Activated naive CD4-positive, alpha-beta T cell treated with anti-CD3 and anti-CD28 coated beads, Interleukin-2, amount 50 U/mL, for 72 hours (primary cell): ENCODE measurements at places on chromosomes 2 and 18. TPM values are rescaled to one million over a fixed set of nuclear protein-coding genes. Genes with fewer than 3 reads are reported as not detected.
A peak's percentile ranks its signal among the peaks of the same experiment; 100 is the strongest.

GRCh38 chr2:202172439-202173211 is 65.8 kb downstream of the SUMO1 start:
- DNase-seq: no peak

- DNase-seq: no peak
Observed at GRCh38 chr2:206556357-206556949, 85.8 kb upstream of the FAM237A start.

TUBB8B gene
- not detected for total RNA-seq

- no peak for DNase-seq
Observed at GRCh38 chr2:36463365-36463764, 107.8 kb downstream of the CRIM1 start.

C2orf42 gene
- 17.5 TPM for total RNA-seq

DNA sequence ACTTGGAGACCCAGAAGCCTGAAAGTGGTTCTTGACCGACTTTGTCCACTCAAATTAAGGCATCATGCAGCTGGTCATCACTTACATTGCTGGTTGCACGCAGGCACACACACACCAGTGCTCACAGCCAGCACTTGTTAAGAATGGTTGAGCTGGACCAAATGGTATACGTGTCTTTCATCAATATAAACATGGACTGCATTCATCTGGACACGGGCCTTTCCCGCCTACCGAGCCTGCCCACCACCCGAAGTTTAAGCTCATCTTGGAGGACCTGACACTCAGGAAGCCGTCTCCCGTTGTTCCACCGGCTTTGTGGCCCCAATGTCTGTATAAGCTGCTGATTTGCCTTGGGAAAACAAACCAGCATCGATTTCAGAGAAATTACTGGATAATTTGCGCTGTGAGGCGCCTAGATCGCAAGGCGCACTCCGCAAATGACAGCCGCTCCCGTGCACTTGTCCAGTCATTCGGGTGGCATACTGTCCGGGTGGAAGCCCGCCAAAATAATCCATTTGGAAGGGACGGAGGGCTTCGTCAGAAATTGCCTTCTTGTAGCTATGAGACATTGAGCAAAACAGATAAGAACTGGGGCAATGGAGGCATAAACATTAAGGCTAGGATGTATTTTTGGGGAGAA is 40.1 kb upstream of the AKAIN1 start:
- peak; percentile 57 for DNase-seq

CFC1 gene
- not detected for total RNA-seq

FSHR gene
- not detected for total RNA-seq

EIF4E2 gene
- 54.0 TPM for total RNA-seq

- no peak for DNase-seq
Observed at GRCh38 chr2:46561731-46562450, 82.5 kb downstream of the TMEM247 start.

DNA sequence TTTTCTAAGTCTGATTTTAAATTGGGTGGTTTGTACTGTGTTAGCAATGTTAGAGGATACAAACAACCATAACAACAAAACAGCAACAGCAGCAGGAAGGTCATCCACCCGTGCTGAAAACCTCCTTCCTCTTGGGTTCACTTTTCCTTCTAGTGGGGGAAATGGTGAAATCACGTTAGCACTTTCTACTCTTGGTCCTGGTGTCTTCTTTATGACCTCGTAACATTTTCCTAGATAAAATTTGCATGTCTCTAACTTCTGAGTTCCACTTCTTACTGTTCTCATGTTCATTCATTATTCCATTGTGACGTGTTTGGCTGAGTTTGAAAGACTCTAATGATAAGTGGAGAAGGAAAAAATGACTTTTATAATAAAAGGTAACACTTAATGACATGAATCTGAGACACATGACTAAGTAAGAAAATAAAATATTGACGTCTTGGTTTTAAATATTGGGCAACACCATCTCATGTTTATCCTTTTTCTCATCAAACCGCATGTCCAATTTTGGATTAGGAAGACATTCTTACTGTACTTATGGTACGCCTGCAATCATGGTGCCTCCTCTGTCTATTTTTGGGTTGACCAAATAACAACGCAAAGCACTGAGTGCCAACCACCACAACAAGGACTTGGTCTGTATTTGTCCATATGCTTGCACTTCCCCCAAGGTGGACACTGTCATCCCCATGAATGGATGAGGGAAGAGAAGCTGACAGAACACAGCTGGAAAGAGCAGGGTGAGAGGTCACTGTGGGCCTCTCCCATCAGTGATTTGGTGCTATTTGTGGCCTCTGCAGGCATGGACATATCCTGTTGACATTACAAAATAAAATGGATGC is 25.7 kb upstream of the IL1R1 start:
- no peak for DNase-seq

DNA sequence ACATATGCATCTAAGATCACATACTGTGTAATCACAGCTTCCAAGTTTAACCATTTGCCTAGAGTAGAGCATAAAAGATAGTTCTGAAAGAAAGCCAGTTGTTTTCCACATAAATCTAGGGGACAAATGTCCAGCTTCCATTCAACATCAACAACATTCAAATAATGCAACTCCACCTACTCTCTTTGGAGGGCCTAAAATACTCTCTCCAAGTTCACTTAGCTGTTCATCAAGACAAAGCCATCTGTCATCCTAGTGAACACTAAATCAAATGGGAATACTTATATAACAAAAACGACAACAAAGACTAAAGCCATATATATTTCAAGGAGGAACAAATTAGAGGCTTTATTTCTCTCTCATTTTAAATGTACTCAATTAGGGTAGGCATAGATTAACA is 221.5 kb upstream of the CDH2 start:
- no peak for DNase-seq

GRCh38 chr18:3223356-3223755 is 3.6 kb upstream of the MYOM1 start:
- no peak for DNase-seq

DNA sequence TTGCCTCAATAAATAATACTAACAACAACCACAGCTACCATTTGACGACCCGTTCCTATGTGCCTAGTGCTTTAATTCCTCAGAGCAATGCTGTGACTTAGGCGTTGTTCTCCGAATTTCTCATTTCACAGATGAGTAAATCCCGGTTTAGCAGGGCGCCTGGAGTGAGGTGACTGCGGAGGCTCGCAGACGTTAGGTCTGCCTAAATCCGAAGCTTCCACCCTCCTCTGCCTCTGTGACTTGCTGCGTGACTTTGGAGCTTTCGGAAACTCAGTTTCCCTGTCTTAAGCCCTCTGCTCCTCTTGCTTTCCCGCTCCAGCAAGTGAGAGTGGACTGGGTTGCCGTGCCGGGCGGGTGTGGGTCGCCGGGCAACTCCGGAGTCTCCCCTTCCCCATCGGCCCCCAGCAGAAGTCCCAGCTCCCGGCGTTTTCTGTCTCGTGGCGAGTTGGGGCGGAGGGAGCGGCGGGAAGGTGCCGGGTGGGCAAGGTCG is 711 bp upstream of the ATOH8 start:
- DNase-seq: no peak

GRCh38 chr18:76827205-76828200 is 5.1 kb downstream of the ZNF236 start:
- no peak for DNase-seq

DNA sequence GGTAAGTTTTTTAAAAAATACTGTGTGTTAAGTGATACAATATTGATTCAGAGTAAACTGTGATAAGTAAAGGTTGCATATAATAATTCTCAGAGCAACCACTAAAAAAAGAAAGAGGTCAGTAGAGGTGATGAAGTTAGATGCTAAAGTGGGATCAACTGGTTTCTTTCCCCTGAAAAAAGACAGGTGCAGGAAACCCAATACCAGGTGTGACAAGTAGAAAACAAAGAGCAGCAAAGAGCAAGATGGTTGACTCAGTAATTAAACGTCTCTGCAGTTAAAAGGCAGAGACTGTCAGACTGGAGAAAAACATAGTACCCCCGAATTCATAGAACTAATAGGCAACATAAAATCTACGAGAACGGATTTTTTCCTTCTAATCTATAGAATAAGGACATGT is 128.3 kb downstream of the ATP9B start:
- no peak for DNase-seq

- no peak for DNase-seq
Observed at GRCh38 chr2:72148837-72149555, 1.3 kb upstream of the CYP26B1 start.

DNA sequence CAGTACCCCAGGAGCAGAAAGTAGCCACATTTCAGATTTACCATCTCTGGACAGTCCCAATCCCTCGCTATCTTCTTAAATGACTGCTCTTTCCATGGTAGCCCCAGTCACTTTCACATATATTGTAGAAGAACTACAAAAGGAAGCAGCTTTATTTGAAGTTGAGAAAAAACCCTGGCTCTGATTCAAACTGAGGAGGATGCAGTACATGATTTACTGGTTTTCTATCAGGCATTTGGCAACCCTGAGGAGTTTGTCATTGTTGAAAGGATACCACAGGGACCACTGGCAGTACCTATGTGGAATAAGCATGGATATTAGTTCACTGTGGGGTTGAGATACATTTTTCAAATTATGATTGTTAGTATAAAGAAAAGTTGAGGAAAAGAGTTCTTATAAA is 640.9 kb upstream of the SETBP1 start:
- DNase-seq: no peak

INO80C gene
- total RNA-seq: 14.6 TPM

MOCOS gene
- total RNA-seq: 0.36 TPM

GRCh38 chr2:100924520-100925451 is 77.3 kb upstream of the RPL31 start:
- peak; percentile 6 for DNase-seq

- DNase-seq: no peak
Observed at GRCh38 chr2:239662413-239663120, 261.7 kb upstream of the HDAC4 start.

LAMA3 gene
- total RNA-seq: 0.07 TPM

- DNase-seq: no peak
Observed at GRCh38 chr2:99478632-99479031, 11.2 kb downstream of the REV1 start.

SCTR gene
- total RNA-seq: not detected

LRP1B gene
- total RNA-seq: not detected

- DNase-seq: no peak
Observed at GRCh38 chr2:150850641-150851040, 363.2 kb upstream of the RND3 start.

DNA sequence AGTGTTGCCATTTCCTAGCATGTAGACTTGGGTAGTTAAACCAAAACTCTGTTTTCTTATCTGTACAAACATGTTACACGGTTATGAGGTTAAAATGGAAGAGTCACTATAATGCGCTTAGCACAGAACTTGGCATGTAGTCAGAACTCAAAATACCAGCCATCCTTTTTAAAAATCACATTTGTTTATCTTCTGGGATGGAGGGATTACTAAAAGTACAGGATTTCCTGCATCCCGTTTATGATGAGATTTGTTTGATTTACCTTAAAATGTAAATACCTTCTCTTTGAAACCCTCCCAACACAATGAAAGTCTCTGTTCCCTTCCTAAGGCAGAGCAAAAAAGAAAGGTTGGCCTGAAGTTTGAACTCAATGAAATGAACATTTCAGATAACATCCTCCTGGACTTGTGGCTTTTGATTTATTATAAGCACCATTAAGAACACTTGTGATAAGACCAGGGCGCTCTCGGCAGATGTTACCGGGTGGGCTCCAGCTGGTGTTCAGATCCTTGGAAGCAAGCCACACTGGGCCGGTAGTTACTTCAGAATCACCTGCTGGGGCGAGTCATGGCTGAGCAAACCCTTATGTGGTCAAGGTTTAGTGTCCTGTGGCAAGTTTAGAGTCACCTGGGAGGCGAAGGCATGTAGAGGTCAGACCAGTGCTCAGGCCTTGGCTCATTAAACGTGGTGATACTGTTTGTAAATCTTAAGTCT is 105.7 kb downstream of the MGAT5 start:
- DNase-seq: no peak

CRYBA2 gene
- total RNA-seq: not detected

- no peak for DNase-seq
Observed at GRCh38 chr2:80896576-80896975, 592.0 kb upstream of the LRRTM1 start.

GRCh38 chr2:229851870-229852269 is 69.9 kb downstream of the TRIP12 start:
- no peak for DNase-seq

- no peak for DNase-seq
Observed at GRCh38 chr2:65443509-65444186, 11.2 kb upstream of the SPRED2 start.

DNA sequence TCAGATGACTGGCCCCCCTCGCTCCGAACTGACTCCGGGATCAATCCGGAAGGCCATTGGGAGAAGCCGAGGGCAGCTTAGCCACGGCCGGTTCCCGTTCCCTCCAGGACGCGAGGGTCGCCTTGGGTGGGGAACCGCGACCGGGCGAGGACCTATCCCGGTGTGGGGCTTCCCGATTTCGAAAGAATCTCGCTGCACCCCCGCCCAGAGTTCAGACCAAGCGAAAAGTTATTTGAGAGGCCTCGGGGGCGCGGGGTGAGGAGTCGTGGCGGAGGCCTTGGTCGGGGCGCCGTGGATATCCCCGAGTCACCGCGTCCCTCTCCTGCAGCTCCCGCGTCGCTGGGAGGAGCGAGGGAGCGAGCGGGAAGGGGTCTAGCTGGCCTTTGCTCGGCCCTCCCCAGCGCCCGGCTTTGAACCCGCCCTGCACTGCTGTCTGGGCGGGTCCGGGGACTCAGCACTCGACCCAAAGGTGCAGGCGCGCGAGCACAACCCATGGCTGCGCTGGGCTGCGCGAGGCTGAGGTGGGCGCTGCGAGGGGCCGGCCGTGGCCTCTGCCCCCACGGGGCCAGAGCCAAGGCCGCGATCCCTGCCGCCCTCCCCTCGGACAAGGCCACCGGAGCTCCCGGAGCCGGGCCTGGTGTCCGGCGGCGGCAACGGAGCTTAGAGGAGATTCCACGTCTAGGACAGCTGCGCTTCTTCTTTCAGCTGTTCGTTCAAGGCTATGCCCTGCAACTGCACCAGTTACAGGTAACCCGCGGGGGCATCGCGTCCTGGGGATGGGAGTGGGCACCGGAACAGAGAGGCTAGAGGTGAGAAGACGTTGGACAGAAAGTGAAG is at the start of gene CYP27A1:
Gene CYP27A1 (plus strand): TSS at position 457 of the 837 bp plus-strand sequence. CDS start 36 bp downstream, at position 493.
- peak; percentile 5 for DNase-seq

DNA sequence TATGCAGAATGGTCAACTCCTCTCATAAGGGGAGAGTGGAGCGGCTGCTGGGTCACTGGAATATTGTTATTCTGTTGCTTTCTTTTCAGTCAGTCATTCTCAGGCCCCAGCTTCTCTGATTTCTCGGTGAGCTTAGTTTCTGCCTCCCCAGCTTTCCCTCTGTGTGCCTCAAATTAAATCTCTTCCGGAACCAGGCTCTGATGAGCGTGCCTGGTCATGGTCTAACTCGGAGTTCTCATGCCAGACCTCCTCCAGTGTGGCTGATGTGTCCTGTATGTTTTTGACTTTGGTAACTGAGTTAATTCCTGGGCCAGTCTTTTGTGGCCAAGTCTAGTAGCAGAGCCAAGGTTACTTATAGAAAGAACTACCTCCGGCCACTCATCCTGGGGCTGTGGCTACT is 4.9 kb upstream of the STK11IP start:
- DNase-seq: no peak

- no peak for DNase-seq
Observed at GRCh38 chr18:44795241-44795640, 114.6 kb downstream of the SETBP1 start.
